Adrenal gland (tissue), 19 donors: ENCODE measurements at places on chromosomes 1 and 21.
A peak's percentile ranks its signal among the peaks of the same experiment; 100 is the strongest.

DNA sequence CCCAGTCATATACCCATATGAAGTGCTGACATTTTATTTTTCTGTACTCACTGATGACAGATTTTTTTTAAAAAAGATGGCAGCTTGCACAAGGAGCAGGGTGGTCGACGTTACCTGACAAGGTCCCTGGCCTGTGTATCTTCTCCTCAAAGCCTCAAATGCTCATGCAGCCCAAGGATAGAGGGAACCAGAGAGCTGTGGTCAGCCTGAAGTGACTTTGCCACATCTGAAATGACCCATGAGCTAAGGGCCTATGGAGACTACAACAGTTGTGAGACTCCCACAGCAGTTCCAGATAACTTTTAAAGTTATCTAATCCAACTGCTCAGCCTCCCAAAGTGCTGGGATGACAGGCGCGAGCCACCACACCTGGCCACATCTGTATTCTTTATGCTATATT, 131.1 kb downstream of the GLUL start:
- DNase-seq, result no peak

DNA sequence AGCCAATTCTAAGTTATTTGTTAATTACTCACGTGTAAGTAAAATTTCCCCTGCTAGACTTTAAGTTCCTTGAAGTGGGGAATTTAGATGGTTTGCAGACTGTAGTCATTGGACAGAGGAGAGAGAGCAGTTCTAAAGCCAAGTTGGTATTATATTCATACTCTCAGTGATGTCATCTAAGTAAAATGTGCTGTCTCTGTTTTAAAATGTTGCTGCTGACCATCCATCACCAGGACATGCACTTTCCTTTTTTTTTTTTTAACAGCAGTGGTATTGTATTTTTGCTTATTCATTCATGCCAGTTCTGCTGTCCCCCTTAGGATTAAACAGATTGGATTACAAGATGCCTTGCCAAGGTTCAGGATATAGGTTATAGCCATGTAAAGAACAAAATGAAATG, 2.3 kb downstream of the TTLL7 start:
- DNase-seq, result no peak

- DNase-seq, result no peak
Measured at GRCh38 chr1:49694251-49694827, 329.4 kb downstream of the AGBL4 start.

DNA sequence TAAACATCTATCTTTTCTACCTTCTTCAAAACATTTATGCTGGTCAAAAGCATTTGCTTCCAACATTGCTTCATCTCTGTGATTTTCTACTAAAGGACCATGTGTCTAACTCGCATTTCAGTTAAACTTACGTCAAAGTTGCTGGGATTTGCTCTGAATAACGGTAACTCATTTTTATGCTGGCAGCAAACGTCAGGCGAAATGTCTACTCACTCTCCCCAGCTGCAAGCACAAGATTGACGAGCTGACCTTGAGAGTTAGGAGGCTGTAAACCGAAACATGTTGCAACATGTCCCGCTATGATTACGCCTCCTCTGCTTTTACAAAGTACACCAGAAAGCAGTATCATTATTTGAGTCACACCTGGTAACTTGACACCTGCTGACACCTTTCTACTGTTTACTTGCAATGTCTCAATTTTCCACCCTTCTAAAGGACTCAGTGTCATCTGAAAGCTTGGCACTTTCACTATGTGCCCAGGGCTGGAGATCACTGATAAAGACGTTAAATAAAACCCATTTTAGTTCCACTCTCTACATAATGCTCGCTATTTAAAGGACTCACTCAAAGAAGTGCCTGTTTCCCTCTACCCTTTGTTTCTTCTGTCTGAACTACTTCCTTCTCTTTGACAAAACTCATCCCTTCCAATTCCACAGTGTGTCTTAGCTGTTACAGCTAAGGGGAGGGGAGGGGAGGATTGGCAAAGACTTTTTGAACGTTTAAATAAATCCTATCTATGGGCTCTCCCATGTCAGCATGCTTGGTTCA, 111.9 kb downstream of the PTPN14 start:
- peak; percentile 92 for DNase-seq

DNA sequence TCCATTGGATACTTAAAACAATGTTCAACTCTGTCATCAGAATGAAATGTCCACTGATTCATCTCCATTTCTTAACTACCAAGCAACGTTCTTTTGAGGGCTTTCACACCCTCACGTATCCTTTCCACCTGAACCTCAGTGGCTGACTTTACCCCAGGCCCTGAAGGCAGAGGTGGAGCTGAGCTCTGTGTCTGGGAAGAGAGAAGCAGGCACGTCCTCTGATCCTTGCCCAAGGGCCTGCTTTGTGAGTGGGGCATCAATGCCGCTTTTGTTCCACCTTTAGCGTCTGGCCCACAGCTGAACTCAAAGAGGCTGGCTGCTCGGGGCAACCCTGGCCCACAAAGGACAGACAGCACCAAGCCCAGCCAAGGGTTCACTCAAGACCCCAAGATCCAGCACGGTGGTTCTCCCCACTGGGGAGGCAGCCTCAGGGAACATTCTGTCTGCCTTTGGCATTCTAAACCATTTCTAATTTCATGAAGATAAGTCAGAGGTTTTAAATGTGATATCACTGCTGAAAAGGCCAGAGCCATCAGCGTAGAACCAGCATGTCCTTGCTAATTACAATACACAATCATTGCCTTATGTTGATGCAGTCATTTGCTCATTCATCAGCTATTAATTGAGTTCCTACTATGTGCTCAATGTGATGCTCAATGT, 126.0 kb upstream of the UBE2U start:
- DNase-seq, result no peak

- no peak for DNase-seq
Measured at GRCh38 chr1:77036560-77036959, 169.3 kb downstream of the ST6GALNAC5 start.

DNA sequence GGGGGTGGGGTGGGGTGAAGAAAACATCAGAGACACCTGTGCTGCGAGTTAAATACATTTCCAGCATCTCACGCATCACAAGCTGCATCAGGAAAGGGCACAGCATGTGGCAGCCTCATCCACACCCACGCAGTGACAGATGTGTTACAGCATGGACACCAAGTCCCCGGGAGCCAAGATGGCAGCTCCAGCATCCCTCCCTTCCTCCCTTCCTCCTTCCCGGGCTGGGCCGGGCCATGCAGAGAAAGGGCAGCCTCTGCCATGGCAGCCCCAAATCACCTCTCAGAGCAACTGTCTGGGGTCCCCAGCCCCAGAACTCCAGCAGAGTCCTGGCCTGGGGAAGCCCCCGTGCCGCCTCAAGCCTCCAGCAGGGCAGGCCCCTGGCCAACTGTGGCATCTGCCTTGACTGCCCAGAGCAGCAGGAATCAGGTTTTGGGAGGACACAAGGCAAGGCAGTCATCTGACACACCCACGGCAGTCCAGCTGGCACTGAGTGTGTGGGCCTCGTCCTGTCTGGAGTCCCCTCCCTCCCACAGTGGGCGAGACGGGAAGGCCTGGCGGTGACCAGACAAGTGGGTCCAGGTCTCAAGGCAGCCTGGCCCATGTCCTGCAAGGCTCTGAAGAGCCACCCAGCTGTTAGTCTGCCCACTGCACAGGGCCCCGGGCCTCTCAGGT, 6.2 kb downstream of the SMIM1 start:
- DNase-seq, result no peak

GRCh38 chr1:183379951-183380350, 38.2 kb downstream of the NMNAT2 start:
- no peak for DNase-seq

- DNase-seq, result no peak
Measured at GRCh38 chr1:91510754-91511153, 10.1 kb downstream of the CDC7 start.

DNA sequence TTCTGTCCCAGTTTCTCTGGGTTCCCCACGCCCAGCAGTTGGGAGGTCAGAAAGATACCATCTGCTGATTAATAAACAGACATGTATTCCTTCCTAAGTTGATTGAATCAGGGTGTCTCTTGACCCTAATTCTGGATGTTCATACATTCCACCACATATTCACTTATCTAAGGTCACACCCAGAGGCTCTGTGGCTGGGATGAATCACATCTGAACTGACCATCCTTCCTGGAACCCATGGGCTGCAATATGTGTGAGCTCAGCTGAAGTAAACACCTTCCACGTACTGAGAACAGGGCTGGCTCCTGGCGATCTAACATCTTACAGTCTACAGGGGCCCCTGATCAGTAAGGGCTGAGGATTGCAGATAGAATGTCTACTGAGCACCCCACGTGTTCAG, 20.5 kb upstream of the TRABD2B start:
- DNase-seq, result peak; percentile 37

DNA sequence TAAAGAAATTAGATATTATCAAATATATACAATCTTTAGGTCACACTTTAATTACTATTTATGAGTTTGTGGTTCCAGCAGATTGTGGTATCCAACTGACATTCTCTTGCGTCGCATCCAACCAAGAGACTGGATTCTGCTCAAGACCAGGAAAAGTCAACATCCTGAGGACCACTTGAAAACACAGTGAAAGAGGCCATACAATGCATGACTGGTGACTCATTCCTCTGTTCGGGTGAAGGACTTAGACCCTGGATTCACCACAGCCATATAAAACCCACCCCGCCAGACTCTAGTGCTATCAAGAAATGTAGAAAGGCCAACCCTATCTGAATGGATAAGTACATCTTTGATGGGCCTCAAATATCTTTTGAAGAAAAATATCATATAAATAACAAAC, 14.5 kb upstream of the CFHR4 start:
- DNase-seq, result no peak

DNA sequence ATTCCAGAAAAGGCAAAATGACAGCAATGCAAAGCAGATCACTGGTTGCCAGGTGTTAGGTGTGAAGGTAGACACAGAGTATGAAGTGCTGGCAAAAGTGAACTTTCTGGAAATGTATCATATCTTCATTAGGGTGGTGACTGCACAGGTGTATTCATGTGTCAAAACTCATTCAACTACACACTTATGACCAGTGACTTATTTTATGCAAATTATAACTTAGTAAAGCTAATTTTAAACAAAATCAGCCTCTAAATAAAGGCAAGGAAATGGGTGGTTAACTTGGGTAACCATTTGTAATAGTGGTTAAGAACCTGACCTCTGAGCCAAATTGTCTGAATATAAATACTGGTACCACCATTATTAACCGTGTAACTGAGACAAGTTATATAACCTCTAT, 7.4 kb downstream of the COP1 start:
- DNase-seq, result no peak

GRCh38 chr1:71498542-71498941, 417.7 kb upstream of the ZRANB2 start:
- DNase-seq, result no peak

DNA sequence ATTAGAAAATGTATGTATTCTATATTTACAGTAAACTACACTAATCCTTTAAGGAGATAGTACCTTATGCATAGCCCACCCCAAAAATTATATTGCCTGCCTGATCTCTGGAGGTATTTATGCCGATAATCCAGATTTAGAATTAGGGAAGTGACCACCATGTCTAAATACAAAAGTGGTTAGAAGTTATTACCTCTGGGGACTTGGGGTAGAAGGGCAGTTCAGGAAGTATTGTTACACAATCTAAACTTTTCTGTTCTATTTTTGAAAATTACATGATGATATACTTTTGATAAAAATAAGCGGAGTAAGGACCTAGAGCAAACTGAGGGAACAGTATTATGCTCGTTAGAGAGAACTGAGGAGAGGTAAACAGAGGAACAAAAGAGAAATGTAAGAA, 90.5 kb upstream of the ZP4 start:
- DNase-seq, result no peak

DNA sequence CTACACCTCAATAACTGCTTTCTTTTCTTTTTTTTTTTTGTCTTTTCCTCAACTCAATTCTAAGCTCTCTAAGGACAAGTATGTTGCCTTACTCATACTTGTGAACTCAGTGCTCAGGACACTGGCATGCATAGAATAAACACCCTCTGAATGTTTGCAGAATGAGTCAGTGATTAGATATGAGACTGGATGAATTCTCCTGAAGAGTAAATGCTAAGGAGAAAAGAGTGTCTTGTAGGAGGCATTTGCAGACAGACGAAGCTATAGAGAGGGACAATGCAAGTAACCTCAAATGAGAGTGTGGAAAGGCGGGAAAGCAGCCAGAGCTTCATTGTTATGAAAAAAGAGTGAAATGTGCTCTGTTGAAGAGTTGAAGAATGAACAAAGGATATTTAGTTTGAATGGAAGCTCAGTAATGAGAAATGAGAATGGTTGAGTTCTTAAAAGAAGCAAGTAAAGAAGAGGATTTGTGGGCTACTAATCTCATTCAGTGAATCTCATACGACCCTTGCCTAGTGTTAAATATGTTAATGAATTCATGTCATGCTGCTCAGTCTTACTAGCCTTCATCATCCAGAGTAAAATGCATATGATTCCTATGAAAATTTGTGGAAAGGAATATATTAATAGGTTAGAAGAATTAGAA, 166.1 kb upstream of the DPYD start:
- no peak for DNase-seq

DNA sequence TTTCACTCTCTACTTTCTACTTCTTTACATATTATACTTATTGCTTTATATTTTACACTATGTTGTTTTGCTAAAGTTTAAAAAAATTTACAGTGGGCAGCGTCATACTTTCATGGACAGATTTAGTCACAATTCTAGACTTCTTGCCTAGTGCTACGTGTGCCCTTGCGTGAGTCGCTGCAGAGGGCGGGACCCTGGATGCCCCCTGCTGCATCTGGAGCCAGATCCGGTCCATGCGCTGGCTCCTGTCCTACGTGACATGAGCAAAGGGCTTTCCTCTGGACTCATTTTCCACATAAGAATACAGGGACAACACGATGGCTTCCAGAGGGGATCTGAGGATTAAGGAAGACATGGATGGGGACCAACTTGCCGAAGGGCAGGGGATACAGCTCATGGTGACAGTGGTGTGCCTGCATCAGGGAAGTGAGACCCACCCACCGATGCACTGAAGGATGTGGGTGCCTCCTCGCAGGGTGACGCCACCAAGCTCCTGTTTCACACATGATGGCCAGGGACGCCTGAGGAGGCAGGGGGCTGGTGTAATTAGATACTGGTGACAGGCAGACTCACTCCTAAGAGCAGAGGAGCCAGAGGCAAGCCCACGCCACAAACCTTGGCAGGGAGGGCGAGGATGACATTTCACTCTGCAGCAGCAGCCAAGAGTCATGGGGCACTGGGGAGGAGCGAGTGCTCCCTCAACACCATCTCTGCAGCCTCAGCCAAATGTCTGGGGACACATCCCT, 86.6 kb downstream of the DMRTB1 start:
- DNase-seq, result no peak

GRCh38 chr1:224081604-224082003, 32.3 kb upstream of the FBXO28 start:
- no peak for DNase-seq

GRCh38 chr1:244952940-244953339, 88.6 kb upstream of the HNRNPU start:
- no peak for DNase-seq

DNA sequence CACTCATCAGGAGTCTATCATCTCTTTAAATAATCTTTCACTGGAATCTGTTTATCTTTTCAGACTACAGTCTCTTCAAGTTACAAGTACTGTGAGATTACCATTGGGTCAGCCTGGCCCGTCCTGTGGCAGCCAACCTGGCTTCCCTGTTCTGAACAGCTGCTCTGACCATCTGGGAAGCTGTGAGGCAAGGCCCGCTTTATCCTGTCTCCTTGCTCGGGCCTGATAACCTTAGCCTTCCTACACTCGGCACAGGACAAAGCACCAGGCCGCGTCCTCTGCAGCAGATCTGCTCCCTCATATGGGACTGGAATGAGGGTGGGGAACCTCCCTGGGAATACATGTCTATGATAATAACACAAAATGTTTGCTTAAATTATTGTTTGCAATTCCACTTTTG, 113.3 kb downstream of the PTPN14 start:
- DNase-seq, result peak; percentile 18

- no peak for DNase-seq
Measured at GRCh38 chr1:59645893-59646292, 168.9 kb upstream of the HOOK1 start.
